ENCODE measurements at places on chromosomes 13 and 19.

GRCh38 chr13:94703271-94703670 lies 9.1 kb downstream of the SOX21 start:
- DNase-seq, result no peak

DNA sequence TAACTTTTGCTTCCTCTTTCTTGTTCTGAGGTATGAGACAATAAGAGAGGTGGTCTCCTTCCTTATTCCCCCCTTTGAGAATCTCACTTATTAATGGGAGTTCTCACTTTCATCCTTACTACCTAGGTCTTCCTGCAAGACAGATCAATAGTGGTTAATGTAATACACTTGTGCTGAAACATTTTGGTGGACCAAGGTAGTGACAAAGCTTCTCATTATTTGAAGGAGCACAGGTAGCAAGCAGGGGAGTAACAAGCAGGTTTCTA lies 17.9 kb downstream of the ZNF700 start:
- no peak for DNase-seq

GRCh38 chr19:19464339-19465098 lies 50.8 kb downstream of the TSSK6 start:
- no peak for DNase-seq

- peak; percentile 66 for DNase-seq
Measured at GRCh38 chr19:51607920-51608562, 22.2 kb downstream of the SIGLEC5 start.

GRCh38 chr13:32669030-32669646 lies 82.9 kb downstream of the PDS5B start:
- peak; percentile 28 for DNase-seq

- DNase-seq, result no peak
Measured at GRCh38 chr19:56174550-56174949, 1.3 kb upstream of the GALP start.

DNA sequence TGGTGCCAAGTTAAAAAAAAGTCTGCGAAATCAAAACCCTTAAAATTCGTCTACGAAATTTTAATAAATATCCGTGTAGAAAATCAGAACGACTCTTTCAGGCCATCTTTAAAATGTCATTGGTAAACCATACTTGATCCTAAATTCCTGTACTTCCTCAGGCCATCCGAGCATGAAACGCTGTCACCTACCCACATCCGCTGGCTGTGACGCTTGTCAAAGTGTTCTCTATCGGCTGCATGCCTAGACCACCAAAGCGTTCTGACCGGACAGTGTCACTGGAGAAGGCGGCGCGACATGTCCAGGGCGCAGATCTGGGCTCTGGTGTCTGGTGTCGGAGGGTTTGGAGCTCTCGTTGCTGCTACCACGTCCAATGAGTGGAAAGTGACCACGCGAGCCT lies 119.0 kb upstream of the CLDN10 start:
- no peak for DNase-seq

DNA sequence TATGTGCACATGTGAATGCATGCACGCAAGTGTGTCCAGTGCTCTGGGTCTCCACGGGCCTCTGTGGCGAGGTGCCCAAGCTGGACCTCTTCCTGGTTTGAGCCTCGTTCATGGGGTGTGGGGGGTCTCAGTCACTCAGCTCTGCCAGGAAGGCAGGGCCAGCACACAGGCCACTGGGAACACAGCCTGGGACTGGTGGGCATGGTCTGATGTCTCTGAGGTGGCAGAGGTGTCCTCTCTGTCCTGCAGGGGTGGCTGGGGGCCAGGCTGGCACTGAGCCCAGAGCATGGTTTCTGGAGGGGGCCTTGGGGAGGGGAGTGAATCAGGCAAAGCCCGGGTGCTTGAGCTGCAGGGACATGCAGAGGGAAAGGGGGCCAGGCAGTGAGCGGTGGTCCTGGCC lies 9.4 kb downstream of the LRP3 start:
- no peak for DNase-seq

DNA sequence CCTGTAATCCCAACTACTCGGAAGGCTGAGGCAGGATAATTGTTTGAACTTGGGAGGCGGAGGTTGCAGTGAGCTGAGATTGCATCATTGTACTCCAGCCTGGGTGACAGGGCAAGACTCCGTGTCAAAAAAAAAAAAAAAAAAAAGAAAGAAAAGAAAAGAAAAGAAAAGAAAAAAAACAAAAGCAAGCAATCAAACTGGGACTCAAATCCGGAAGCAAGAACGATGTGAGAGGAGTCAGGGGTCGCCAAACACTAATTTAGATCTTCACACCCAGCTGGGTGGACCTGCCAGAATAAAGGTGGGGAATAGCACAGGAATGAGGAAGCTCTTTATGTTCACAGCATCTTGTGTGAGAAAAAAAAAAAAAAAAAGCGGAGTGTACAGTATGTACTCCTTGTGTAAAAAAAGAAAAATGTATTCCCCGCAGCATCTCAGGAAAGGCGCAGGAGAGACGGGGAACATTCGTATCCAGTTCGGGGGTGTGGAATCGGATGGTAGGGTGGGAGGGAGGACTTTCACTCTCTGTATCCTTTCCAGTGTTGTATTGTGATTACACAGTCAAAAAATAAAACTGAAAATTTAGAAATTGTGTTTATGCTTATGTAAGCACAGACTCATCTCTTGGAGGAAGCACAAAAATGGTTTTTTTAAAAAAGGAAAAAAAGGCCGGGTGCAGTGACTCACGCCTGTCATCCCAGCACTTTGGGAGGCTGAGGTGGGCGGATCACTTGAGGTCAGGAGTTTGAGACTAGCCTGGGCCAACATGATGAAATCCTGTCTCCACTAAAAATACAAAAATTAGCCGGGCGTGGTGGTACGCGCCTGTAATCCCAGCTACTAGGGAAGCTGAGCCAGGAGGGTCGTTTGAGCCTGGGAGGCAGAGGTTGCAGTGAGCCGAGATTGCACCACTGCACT lies 7.6 kb downstream of the DNAJB1 start:
- no peak for DNase-seq

DNA sequence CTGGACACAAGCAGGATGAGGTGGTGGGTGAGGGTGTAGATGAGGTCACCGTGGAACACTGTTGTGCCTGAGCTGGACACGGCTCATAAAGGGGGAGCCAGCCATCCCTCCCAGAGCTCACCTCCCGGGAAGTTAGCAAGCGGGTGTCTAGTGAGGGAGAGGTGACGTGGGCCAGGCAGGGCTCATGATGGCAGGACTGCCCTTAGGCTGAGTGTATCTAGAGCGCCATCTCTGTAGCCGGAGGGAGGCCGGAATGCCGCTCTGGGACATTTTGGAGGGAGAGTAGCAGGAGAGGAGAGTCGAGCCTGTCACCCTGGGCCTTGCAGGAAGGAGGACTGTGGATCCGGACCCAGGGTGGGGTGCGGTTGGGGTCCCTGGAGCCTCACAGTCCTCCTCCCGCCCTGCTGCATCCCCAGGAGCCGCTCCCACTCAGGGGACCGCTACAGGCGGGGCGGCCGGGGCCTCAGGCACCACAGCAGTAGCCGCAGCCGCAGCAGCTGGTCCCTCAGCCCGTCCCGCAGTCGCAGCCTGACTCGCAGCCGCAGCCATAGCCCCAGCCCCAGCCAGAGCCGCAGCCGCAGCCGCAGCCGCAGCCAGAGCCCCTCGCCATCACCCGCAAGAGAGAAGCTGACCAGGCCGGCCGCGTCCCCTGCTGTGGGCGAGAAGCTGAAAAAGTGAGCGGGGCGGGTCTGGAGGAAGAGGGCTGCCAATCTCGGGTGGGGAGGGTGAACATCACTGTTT lies 9.2 kb downstream of the ZNF296 start:
- no peak for DNase-seq

DNA sequence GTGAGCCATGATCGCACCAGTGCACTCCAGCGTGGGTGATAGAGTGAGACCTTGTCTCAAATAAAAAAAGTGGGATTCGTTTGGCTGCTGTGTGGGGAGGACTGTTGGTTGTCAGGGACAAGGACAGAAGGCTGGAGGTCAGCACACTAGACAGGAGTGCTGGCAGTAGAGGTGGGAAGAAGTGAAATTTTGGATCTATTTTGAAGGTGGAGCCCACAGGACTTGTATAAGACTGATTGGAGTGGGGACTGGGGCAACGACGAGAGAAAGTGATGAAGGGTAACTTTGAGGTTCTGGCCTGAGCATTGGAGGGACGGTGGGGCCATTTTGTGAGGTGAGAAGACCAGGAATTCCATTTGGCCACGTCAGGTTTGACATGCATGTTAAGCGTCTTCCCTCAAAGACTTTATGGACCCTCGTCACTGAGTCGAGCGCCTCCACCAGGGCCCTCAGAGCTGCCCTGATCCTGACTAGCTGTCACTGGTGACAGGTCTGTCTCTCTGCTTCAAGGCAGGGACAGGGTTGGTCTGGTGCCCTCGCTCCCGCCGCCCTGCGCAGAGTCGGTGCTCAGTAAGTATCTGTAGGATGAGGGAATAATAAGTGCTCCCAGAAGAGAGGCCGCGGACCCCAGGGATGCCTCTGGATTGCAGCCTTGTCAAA lies 673 bp downstream of the CTU1 start:
- peak; percentile 26 for DNase-seq

- no peak for DNase-seq
Measured at GRCh38 chr13:97933776-97934175, 19.7 kb upstream of the IPO5 start.

DNA sequence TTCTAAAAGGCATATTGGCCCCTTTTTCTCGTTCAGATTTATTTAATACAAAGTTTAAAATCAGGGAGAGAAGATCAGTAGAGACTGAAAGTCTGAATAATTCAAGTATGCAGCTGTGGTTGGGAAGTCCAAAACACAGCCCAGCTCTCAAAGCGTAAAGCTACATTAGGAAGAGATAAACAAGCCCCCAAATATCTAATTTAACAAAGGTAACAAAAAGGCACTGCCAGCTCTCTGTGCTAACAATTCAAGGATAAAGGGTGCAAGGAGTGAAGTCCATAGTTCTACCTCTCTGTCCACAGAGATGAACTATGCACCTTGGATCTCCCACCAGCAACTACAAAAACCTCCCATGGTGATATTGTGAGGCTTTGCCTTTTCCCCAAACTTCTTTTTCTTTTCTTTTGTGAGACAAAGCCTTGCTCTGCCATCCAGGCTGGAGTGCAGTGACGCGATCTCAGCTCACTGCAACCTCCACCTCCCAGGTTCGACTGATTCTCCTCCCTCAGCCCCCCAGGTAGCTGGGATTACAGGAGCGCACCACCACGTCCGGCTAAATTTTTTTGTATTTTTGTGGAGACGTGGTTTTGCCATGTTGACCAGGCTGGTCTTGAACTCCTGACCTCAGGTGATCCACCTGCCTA lies 104.4 kb downstream of the LHFPL6 start:
- no peak for DNase-seq

- DNase-seq, result no peak
Measured at GRCh38 chr19:45676851-45677263, 8.8 kb downstream of the GIPR start.

DNA sequence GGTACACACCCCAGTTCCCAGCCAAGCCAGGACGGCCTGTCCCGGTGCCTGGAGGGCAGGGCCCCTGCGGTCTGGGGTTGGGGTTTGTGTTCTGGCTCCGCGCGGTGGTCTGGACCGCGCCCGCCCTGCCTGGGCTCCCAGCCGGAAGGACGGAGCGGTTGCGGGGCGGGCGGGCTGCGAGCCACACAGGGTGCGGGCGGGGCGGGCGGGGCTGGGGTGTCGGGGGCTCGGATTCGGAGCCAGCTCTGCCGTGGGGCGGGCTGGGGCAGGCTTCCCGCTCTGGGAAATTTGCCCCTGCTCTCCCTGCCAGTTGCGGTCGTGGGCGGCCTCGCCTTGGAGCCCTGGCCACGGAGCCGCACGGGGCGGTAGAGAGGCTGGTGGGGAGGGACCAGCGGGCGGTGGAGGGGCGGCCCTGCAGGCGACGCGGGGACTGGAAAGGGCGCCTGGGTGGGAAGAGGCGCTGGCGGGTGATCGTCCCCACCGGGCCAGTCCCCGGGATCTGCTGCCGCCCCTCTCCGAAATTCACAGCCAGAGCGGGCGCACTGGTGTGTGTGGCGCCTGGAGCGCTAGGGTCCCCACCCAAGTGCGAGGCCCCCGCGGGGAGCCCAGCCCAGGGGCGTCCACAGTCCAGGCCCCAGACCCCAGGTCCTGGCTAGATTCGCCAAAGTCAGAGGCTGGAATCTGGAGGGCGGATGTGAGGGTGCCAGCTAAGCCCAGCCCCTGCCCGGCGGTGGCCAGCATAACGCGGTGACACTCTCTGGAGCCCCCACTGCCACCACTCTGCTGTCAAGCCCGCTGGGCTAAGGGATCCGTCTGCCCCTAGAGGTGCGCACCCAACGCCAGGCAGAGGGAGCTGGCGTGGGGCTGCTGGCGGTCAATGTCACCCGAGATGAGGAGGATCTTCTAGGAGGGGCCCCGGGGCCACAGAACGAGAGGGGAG lies 11.0 kb upstream of the ZNF492 start:
- no peak for DNase-seq

DNA sequence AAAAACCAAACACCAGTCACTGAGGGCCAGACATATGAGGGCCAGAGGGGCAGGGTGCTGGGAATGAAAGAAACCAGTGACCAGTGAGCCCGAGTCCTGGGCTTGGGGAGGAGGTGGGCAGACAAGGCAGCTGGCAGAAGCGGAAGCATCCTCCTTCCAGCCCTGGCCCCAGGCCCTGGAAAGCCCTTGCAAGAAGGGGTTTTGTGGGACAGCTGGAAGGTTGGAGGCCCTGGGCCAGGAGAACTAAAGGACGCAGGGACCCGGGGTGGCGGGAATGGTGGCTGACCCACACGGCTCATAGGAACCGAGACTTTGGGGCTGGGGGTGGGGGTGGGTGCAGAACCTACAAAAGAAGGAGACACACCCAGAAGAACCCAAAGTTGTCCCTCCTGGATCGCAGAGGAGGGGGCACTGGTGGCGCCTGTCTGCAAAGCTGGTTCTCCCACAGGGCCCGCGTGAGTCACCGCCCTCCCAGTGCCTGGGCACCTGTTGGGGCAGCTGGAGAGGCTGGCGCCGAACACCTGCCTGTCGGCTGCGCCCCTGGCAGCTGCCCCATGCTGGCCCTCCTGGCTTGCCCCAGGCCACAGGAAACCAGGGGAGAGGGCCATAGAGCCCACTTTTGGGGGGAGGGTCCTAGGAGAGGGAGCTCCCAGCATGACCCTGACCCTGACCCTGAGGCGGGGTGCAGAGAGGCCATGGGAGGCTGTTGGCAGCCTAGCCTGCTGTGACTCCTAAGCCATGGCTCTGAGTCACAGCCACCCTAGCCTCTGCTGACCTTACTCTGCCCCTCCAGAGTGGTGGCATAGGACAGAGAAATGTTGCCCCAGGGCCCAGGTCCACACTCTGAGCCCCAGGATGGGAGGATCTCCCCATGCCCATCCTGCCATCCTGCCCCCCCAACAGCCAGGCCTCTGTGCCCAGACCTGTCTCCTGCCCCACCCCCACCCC lies 802 bp downstream of the DMPK start:
- DNase-seq, result no peak
